ENCODE measurements at places on chromosomes 6 and 20. TPM values are rescaled to one million over a fixed set of nuclear protein-coding genes. Genes with fewer than 3 reads are reported as not detected.

TREM2 gene
- polyA plus RNA-seq = 1.2 TPM

C4B gene
- 25.9 TPM for polyA plus RNA-seq

ASCC3 gene
- polyA plus RNA-seq = 18.0 TPM

RAB32 gene
- 14.7 TPM for polyA plus RNA-seq

CDKAL1 gene
- polyA plus RNA-seq = 17.1 TPM

BEND6 gene
- polyA plus RNA-seq = 0.51 TPM

C20orf141 gene
- not detected for polyA plus RNA-seq

MRAP2 gene
- polyA plus RNA-seq = 26.1 TPM

RAB44 gene
- polyA plus RNA-seq = 0.19 TPM

LGSN gene
- not detected for polyA plus RNA-seq

C20orf202 gene
- polyA plus RNA-seq = 0.53 TPM

NPEPL1 gene
- 45.9 TPM for polyA plus RNA-seq

ZBTB9 gene
- 7.8 TPM for polyA plus RNA-seq

CYP21A2 gene
- polyA plus RNA-seq = 0.85 TPM

PRSS35 gene
- 82.7 TPM for polyA plus RNA-seq

EBF4 gene
- 6.6 TPM for polyA plus RNA-seq

DNAAF9 gene
- polyA plus RNA-seq = 13.6 TPM

TFAP2D gene
- not detected for polyA plus RNA-seq

ZNF318 gene
- polyA plus RNA-seq = 15.2 TPM

IP6K3 gene
- polyA plus RNA-seq = 18.4 TPM

ARMH2 gene
- polyA plus RNA-seq = not detected

TMC2 gene
- 0.04 TPM for polyA plus RNA-seq

CRIP3 gene
- polyA plus RNA-seq = 1.0 TPM

SLC12A5 gene
- polyA plus RNA-seq = 0.75 TPM

HUS1B gene
- polyA plus RNA-seq = 0.30 TPM

C6orf58 gene
- polyA plus RNA-seq = 1.6 TPM

SKIC2 gene
- 35.1 TPM for polyA plus RNA-seq

FLRT3 gene
- 12.9 TPM for polyA plus RNA-seq

MAP7 gene
- 0.39 TPM for polyA plus RNA-seq

GSTA1 gene
- polyA plus RNA-seq = not detected

RIPOR2 gene
- 24.8 TPM for polyA plus RNA-seq

SLC17A9 gene
- polyA plus RNA-seq = 2.9 TPM

HLA-DQB1 gene
- 5.5 TPM for polyA plus RNA-seq

EPPIN gene
- polyA plus RNA-seq = not detected

SAMD3 gene
- polyA plus RNA-seq = 1.4 TPM

DLK2 gene
- polyA plus RNA-seq = 1.4 TPM

PLA2G7 gene
- 1.6 TPM for polyA plus RNA-seq

IL20RA gene
- polyA plus RNA-seq = 40.7 TPM

BCKDHB gene
- 24.1 TPM for polyA plus RNA-seq

RGL2 gene
- 49.9 TPM for polyA plus RNA-seq

ADGB gene
- 0.04 TPM for polyA plus RNA-seq

PRICKLE4 gene
- polyA plus RNA-seq = 2.2 TPM

RPP40 gene
- polyA plus RNA-seq = 11.4 TPM

IL17F gene
- polyA plus RNA-seq = not detected

SNX9 gene
- polyA plus RNA-seq = 29.9 TPM

GCNT2 gene
- 2.4 TPM for polyA plus RNA-seq

DEFB112 gene
- polyA plus RNA-seq = not detected

CLVS2 gene
- polyA plus RNA-seq = 0.21 TPM

SYNE1 gene
- 110 TPM for polyA plus RNA-seq

PHACTR3 gene
- polyA plus RNA-seq = 6.3 TPM

DNAH8 gene
- 4.9 TPM for polyA plus RNA-seq

TBC1D32 gene
- polyA plus RNA-seq = 7.0 TPM
